ENCODE measurements at places on chromosomes 6 and 20. TPM values are rescaled to one million over a fixed set of nuclear protein-coding genes. Genes with fewer than 3 reads are reported as not detected.

MARCKS gene
- total RNA-seq, result 82.0 TPM

PNPLA1 gene
- total RNA-seq, result 0.49 TPM

ARMH2 gene
- total RNA-seq, result not detected

SLC25A27 gene
- total RNA-seq, result 2.3 TPM

CCDC167 gene
- 69.3 TPM for total RNA-seq

All from cardiac atrium fibroblast (primary cell).